ENCODE measurements at places on chromosomes 2 and 18. TPM values are rescaled to one million over a fixed set of nuclear protein-coding genes. Genes with fewer than 3 reads are reported as not detected.

The ATRAID gene
- total RNA-seq = 201 TPM

The AFG3L2 gene
- total RNA-seq = 44.7 TPM

The TMEM37 gene
- total RNA-seq = under 0.01 TPM

The TDRD15 gene
- not detected for total RNA-seq

The MCFD2 gene
- 73.7 TPM for total RNA-seq

The ITGA4 gene
- total RNA-seq = not detected

The AQP12A gene
- not detected for total RNA-seq

The VWA3B gene
- total RNA-seq = 0.11 TPM

The KLF11 gene
- total RNA-seq = 27.7 TPM

The MYCN gene
- 20.3 TPM for total RNA-seq
